Stimulated activated CD8-positive, alpha-beta memory T cell treated with anti-CD3 and anti-CD28 coated beads, Interleukin-7, amount 100 ng/mL, for 48 hours (primary cell): ENCODE measurements at places on chromosomes 4 and X.

DNA sequence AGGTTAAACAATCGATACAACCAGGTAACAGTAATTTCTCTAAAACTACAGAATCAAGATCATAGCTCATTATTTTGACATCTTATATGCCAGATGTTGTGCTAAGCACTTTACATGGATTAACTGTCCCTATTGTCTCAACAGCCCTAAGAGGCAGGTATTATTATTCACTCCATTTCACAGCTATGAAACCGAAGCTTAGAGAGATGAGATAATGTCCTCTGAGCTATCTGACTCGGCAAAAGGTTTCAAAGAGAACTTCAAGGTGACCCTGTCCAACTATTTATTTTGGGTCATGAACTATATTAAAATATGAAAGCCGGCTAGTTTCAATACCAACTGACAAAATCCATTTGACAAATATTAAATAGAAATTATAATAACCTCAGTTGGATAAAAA, 10.3 kb downstream of the SLC25A5 start:
- no peak for DNase-seq

DNA sequence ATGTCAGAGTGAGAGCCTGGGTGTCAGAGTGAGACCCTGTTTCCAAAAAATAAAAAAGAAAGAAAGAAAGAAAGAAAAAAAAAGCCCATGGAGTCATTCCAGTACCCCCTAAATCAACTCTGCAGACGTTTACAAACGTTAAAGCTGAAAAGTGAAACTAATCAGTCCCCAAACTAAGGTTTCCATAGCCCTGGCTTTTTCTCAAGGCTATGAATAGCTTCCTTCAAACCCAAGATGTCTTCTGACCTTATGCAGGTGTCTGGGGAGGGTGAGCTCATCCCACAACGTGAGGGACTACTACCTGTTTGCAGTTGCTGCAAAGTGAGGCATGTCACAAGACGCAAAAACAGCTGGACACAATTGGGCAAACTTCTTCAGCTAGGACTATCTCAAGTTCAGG, 144.0 kb downstream of the SH3KBP1 start:
- DNase-seq = no peak

GRCh38 chr4:58734030-58734674, 1624.0 kb upstream of the IGFBP7 start:
- no peak for DNase-seq

- DNase-seq = no peak
These were observed 330.9 kb downstream of the BCOR start for GRCh38 chrX:39766855-39767254.

DNA sequence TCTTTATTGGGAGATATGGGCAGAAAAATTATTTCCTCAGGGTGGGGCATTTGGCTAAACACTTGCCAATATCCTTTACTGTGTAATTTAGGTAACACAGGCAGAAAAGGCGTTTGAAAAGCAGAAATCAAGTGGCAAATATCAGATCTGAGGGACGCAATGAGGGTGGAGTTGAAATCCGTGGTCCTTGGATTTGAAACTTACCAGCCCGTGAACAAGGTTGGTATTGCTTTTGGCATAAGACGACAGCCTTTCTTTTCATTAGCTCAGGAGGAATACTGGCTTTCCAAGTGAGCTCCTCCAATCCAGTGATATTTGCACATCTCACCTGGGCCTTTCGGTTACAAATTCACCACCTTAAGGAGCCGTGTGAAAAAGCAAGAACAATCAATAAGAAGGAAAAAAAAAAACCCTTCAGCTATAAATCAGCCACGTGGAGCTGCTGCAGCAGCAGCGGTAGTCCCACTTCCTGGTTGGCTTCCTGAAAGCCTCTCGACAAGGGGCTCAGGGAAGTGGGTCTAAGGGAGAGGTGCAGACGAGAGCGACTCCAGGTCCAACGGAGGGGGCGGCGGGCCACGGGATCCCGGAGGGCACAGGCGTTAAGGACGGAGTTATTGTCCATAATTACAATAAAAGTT, 734 bp upstream of the GALNT7 start:
- DNase-seq = no peak

- DNase-seq = no peak
These were observed 75.6 kb upstream of the BCOR start for GRCh38 chrX:40173143-40174000.

- DNase-seq = no peak
These were observed 121.9 kb downstream of the SH3RF1 start for GRCh38 chr4:169148885-169149284.

- DNase-seq = no peak
These were observed 21.4 kb upstream of the HERC6 start for GRCh38 chr4:88357262-88357661.

DNA sequence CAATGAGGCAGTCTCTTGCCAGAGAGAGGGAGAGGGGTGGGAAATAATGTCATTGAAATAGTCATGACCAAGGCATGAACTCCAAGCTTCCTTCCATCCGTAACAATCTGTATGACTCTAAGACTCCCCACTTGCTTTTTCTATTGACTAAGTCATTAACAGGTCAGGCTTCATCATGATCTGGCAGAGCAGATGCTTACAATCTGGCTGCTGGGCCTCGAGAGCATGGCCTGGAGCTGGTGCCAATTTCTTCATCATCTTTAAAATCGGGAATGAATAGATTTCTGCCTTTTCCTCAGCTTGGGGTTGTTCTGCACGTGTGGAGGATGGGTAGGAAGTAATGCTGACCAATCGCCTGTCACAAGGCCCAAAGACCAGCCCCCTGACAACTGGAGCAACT, 280.6 kb upstream of the CLNK start:
- no peak for DNase-seq

DNA sequence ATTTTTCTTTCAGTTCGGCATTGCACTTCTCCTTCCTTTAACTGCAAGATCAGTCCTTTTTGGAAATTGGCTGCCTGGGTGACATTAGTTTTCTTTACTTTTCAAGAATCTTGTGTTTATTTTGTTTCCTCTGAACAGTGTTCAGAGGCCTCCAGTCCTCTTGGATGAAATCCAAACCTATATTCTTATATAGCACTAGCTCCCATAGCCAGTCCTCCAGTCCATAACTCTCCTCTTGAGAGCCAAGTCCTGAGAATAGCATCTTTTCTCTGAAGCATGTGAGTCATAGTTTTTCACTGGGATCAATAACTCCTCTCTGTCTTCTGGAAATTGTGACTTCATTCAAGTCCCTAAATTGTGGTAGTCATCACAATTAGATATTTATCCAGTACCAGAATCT, 357.5 kb downstream of the RAPGEF2 start:
- no peak for DNase-seq

DNA sequence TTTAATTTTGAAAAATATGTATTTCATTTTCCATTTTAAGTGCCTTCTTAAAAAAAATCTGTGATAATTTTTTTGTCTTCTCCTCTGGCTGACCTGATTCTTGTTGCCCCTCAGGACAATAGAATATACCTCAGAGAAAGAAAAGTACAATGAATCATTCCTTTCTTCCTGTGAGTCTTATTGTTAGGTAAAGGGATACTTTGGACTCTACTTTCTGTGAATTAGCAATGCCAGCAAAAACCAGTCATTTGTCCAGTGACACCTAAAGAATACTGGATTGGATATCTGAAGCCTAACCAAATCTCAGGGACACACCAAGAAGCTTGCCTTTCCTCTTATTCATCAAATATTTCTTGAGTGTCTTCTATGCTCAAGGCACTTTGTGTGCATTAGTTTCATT, 102.1 kb downstream of the AREG start:
- no peak for DNase-seq

DNA sequence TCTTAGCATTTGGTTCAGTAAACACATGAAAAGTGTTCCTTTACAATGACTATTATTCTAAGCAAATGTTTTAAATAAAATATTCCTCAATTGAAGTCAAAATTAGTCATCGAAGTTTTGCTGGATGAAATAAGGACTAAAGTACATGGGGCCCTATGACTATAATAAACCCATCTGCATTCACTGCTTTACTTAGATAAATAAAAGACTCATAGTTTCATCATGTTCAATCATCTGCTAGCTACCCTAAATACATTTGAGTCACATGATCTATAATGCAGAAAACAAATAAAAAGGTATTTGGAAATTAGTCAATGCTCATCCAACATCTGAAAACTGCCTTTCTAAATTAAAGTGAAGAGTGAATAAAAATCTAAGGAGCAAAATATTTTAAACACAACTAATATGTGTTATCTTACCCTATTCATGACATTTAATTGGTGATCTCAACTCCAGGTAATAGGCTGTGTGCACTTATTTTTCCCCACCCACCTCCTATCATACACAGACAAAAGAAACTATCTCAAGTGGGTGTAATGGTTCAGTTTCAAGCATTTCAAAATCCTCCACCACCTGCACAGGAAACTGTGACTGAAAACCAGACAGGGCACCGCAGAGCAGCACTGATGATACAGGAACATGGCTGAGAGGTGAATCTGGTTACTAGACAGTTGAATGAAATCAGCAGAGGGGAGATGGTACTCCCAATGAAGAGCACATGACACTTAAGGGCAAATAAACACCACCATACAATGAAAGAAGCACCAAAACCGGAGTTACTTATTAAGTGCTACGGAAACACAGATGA, 78.6 kb downstream of the CAMK2D start:
- peak; percentile 81 for DNase-seq

- no peak for DNase-seq
These were observed 11.1 kb downstream of the EXOC1L start for GRCh38 chr4:55830716-55831115.

- DNase-seq = no peak
These were observed 11.7 kb downstream of the SLC25A43 start for GRCh38 chrX:119410854-119411253.

DNA sequence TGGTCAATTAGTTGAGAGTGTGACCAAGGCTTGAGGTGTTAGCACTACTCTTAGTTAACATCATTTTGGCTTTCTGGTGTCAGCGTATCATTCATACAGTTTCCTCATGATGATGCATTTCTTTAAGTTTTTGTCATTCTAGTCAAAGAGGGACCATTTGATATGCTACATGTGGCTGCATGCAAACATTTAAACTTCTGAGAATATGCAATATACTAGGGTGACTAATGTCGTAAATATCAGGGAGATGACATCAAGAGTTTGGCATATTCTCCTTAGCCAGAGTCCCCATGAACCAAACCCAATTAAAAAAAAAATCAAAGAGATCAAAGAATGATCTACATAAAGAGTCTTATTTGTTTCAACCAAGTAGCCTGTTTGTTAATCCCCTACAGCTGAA, 537.4 kb upstream of the PCDH7 start:
- DNase-seq = no peak

DNA sequence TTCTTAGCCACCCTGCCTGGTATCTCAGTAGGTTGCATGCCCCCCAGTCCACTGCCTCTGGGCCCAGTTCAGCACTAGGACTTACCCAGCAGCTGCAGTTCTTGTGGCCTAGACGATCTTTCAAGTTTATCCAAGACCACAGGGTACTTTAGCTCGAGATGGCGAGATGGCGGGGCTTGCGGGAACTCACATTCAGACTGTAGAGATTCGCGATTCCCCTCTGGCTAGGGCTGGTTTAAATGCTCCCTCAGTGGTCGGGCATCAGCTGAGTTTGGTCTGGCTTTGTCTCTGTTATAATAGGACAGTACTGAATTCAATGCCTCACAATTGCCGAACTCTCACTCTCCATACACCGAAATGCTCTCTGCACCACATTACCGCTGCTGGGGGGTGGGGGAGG, 18.4 kb upstream of the RFC1 start:
- no peak for DNase-seq

GRCh38 chr4:184455299-184455698, 19.1 kb downstream of the IRF2 start:
- no peak for DNase-seq

DNA sequence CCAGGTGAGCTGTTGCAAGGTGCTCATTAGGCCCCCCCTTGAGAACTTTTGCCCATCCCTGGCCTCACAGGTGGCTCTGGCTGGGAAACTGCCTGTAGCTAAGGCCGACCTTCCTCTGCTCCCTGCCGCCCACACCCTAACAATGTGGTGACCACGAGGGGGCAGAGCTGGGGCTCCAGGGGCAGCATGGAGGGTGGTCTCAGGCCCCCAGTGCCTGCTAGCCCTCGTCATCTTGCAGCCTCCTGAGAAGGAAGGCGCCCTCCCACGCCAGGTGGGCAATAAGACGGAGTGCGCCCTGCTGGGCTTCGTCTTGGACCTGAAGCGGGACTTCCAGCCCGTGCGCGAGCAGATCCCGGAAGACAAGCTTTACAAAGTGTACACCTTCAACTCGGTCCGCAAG, 32.4 kb downstream of the ATP2B3 start:
- no peak for DNase-seq

DNA sequence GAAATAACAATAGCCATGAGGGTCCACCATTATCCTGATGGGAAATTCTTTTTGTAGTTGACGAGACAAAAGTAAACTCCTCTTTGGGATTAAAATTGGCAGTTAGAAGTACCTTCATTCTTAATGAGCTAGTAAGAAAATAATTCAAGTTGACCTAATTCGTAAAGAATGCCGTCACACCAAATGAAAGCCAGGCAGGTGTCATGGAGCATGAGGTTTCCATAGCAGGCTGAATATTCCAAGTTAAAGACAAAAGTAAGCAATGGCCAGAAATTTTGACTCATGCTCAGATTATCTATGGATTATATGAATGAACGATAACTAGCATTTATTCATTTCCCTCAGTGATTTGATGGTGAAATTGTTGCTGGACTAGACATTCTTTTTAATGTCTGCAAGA, 192.2 kb upstream of the FAT1 start:
- DNase-seq = no peak
